Astrocyte of the hippocampus (primary cell): ENCODE measurements at places on chromosomes 12 and 14.

DNA sequence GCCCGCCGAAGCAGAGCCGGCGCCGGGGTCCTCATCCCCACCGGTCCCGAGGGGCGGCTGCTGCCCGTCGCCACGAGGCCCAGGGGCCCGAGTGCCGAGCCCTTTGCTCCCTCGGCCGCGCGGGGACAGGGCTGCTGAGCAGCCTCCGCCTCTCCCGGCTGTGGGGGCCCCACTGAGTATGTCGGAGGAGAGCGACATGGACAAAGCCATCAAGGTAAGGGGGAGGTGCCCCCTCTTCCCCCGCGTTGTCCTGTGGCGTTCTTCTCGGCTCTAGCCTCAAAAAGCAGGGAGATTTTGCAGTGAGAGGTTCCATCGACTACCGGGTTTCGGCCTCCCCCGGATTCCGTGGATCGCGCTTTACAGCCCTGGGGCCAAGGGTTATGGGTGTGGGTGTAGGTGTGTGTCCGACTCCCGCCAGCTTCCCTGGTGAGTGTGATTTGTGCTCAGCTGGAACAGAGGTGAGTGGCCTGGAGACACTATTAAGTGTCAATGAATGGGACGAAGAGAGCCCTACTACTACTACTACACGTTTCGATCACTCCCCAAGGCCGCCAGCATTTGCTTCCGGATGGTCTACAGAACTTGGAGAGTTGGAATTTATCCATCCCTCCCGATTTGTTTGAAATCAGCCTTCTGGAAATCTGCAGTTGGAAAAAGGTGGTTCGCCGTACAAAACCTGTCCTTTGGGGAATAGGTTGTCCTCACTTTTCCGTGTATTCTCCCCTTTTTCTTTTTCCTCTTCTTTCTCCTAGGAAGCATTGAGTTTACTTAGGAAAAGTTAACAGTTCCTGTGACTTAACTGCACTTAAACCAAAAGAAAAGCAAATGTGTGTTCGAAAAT lies 748 bp downstream of the MAPKAPK5 start:
- peak; percentile 39 for DNase-seq

GRCh38 chr14:52363041-52363704 lies 49.1 kb downstream of the PTGER2 start:
- no peak for DNase-seq

DNA sequence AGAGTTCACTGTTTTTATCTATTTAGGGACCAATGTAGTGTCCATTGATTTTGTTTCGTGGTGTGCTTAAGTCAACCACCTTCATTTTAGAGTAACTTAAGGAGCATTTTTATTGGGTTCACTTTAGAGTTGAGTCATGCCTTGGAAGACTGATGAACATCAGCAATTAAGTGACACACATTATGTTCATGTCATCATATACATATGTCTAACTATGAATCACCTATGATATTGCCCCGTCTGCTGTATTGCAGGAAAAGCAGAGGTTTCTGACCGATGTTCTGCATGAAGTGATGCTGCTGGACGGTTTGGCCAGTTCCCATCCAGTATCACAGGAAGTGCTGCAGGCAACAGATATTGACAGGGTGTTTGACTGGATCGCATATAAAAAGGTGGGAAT lies 227.1 kb downstream of the TRHDE start:
- DNase-seq = no peak

DNA sequence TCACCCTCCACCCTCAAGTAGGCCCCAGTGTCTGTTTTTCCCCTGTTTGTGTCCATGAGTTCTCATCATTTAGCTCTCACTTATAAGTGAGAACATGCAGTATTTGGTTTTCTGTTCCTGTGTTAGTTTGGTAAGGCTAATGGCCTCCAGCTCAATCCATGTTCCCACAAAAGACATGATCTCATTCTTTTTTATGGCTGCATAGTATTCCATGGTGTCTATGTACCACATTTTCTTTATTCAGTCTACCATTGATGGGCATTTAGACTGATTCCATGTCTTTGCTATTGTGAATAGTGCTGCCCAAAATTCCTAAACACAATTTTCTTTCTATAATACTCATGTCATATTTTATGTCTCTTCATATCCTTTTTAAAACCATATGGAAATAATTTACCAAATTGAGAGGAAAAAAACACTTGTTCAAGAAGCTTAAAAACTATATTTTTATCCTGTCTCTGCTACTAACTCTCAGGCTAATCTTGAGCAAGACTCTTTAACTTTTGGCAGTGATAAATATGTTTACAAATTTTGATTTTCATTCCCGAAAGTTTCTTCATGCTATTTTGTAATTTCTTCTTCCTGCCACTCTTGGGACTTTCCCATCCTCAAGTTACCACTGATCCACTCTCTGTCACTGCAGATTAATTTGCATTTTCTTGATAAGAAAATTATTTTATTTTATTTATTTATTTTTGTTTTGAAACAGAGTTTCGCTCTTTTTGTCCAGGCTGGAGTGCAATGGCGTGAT lies 28.0 kb upstream of the OSBPL8 start:
- no peak for DNase-seq

DNA sequence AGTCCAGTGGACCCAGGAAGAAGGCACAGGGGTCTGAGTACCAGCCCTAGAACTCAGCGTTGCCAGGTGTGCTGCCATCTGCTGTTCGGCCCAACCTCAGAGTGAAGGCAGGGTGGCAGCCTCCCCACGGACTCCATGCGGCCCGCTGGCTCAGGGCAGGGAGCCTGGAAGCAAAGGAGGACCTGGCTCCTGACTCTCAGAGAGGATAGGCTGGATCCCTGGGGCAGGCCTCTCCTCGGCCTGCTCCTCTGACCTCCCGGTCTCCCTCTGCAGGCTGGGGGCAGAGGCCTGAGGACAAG lies 10.1 kb downstream of the MCRS1 start:
- no peak for DNase-seq

DNA sequence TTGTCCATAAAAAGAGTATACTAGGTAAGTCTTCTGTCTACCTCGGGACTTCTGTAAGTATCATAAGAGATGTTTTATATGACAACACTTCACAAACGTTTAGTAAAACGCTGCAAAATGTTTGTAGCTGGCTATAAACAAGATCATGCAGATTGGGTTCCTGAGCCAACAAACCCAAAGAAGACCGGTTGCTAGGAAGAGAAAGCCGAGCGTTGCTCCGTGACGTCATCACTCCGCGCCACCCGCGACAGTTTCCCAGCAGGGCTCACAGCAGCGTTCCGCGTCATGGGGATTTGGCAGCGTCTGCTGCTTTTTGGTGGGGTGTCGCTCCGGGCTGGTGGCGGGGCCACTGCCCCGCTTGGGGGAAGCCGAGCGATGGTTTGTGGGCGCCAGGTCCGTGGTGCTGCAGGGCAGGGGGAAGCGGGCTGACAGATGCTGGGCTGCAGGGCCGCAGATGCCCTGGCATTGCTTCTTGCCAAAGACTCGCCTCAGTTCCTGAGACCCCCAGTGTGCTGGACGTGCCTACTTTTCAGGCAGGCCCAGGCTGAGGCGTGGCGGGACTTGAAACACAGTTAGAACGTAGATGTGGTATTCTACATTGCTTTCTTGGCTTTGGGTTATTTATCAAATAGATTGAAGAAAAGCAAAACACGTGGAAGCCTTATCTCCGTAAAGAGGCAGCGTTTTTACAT lies at the start of gene NUBPL:
Gene NUBPL (plus strand): TSS at position 250 of the 692 bp plus-strand sequence. CDS start 36 bp downstream, at position 286.
- DNase-seq = peak; percentile 98

GRCh38 chr14:73272393-73272792 lies 35.1 kb downstream of the PAPLN start:
- DNase-seq = no peak

DNA sequence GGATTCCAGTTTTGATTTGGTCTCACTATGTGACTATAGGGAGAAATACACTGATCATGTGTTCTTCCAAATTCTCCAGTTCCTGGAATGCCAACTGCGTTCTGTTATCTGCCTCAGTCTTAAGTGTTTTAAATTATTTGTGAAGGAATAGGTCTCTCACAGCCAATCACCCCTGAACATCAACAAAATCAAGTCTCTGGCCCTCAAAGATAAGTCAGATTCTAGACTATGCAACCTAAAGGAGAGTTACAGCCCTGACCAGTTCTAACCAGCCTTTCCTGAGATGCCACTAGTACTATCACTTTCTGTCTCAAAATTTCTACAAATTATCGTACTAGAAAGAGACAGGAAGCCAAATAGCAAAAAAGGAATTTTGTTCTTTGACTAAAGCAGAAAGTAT lies 22.3 kb downstream of the ZFC3H1 start:
- no peak for DNase-seq

DNA sequence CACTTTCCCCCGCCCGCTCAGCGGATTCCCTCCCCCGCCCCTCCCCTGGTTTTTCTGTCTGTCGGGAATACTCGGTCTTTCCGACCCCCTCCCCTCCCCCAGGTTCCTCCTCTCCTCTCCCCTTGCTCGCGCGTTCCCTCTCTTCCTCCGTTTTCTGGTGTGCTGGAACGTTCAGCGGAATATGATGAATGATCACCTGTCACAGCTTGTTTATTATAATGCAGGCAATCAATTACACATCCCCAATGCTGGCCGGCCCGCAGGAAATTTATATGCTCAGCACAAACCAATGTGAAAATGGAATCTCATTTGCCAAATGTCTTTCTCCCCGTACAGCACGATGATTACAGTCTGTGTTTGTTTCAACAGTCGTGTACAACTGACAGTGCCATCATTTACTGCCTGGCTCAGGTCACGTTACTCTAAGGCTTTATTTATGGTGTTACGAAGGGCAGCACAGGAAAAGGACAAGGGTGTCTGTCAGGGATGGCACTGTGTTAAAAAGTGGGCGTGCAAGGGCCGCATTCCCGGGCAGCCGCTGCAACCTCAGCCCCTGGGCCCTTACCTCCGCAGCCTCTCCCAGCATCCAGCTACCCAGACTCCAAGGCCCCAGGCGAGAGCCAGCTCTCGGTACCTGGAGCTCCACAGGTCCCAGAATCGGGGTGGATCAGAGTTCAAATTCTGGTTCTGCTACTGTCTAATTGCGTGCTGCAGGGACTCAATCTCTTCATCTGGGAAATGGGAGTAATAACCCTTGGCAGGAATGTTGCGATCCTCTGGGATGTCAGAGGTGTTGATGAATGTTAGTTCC lies 24.7 kb upstream of the MAP1LC3B2 start:
- peak; percentile 51 for DNase-seq

GRCh38 chr12:18676996-18677588 lies 60.7 kb downstream of the PLCZ1 start:
- DNase-seq = peak; percentile 45

DNA sequence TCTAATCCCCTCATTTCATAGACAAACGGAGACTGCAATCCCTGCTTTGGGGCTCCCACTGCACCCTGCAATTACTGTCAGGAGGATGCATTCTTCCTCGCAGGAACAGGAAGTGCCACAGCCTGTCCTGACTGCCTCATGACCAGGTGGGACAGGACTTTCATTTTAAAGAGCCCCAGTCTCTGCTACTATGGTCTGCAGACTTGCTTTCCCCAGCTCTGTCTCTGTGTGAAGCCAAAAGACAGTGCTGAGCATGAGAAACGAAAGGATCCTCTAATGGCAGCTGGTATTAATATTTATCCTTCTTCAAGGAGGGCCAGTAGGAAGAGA lies 60.0 kb upstream of the PNMA1 start:
- no peak for DNase-seq

GRCh38 chr12:113071135-113072112 lies 14.9 kb downstream of the DTX1 start:
- no peak for DNase-seq

- peak; percentile 62 for DNase-seq
Observed at GRCh38 chr14:35818346-35819115, 7.6 kb upstream of the BRMS1L start.

DNA sequence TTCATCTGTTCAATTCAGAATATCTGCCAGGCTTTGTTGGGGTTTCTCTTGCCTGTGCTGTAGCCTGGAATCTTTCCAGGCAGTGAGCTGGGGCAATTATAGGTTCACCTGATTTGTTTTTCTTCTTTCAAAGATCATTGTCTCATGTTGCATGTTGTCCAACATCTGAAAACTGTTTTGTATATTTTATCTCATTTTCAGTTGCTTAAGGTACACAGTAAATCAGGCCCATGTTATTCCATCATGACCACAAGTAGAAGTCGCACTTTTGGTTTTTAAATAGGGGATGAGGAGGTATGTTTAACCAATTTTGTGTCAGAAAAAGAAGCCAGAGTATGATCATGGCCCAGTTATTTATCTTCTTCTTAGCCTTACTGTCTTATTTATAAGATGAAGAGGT lies 24.9 kb upstream of the FUT8 start:
- DNase-seq = no peak

- peak; percentile 74 for DNase-seq
Observed at GRCh38 chr14:74720526-74720925, 7.6 kb downstream of the FCF1 start.

DNA sequence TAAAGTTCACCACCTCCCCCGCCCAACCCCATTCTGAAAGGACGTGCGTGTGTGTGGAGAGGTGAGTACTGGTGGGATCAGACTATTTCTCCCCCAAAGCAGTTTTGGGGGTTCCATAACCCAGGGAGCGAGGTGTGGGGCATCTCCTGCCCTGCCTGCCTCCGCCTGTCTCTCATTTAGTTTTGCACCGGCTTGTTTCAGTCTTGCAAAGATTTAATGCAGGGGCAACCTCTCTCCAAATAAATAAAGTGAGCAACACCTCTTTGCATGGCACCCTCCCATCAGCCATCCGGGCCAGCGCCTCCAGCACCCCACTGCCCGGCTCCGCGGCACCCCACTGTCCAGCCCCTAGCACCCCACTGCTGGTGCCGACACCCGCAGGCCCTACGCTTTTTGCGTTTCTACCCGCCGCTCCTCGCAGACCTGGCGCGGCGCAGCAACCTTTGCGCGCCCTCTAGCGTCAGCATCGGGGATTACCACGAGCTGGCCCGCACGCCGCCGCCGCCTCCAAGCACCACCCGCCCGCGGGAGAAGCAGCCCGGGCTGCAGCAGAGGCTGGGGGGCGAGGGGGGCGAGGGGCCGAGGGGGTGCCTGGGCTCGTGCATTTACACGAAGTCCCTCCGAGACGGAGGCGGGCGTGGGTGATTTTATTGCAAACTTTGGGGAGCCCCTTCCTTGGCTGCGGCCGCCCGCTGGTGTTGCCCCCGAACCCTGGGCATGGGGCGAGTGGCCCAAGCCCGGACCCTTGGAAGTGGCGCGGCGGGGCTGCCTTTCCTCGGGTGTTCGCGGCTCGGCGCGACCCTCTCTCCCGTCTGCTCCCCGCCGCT lies 55.8 kb upstream of the VRK1 start:
- peak; percentile 78 for DNase-seq

GRCh38 chr14:30569216-30569902 lies 10.4 kb downstream of the G2E3 start:
- DNase-seq = peak; percentile 28

DNA sequence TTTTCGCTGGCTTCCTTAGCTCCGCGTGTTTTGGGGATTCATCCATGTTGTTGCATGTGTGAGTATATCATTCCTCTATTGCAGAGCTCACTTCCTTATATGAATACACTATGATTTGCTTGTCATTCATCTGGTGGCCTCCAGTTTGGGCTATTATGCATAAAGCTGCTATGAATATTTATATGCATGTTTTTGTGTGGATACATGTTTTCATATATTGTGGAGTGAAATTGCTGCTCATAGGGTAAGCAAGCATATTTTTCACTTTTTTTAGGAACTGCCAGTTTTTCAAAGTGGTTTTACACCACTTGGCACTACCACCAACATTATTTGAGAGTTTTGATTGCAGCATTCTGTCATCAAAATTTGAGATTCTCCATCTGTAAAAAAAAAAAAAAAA lies 190.0 kb downstream of the TMEM132C start:
- DNase-seq = no peak
